ENCODE measurements at places on chromosomes 5 and 9.
A peak's percentile ranks its signal among the peaks of the same experiment; 100 is the strongest.

GRCh38 chr9:8653855-8654254 lies 854.3 kb upstream of the DMAC1 start:
- no peak for DNase-seq

- DNase-seq = no peak
Observed at GRCh38 chr5:86546582-86546981, 71.2 kb upstream of the COX7C start.

DNA sequence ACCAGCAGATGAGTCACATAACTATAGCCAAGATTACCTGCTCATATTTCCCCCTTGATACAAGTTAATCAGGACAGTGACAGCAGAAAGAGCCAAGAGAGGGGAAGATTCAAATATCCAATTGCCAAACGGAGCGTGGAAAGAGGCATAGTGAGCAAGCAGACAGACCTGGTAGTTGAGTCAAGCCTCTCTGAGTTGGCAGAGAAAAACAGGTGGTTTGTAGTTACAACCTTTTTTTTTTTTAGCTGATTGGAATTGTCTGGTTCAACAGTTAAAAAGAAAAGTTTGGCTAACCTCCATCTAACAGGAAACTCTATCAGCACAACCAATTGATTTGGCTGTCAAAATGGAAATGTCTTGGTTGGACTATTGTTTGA lies 272.1 kb downstream of the TLE1 start:
- no peak for DNase-seq

GRCh38 chr9:23447166-23447565 lies 378.9 kb downstream of the ELAVL2 start:
- DNase-seq = no peak

DNA sequence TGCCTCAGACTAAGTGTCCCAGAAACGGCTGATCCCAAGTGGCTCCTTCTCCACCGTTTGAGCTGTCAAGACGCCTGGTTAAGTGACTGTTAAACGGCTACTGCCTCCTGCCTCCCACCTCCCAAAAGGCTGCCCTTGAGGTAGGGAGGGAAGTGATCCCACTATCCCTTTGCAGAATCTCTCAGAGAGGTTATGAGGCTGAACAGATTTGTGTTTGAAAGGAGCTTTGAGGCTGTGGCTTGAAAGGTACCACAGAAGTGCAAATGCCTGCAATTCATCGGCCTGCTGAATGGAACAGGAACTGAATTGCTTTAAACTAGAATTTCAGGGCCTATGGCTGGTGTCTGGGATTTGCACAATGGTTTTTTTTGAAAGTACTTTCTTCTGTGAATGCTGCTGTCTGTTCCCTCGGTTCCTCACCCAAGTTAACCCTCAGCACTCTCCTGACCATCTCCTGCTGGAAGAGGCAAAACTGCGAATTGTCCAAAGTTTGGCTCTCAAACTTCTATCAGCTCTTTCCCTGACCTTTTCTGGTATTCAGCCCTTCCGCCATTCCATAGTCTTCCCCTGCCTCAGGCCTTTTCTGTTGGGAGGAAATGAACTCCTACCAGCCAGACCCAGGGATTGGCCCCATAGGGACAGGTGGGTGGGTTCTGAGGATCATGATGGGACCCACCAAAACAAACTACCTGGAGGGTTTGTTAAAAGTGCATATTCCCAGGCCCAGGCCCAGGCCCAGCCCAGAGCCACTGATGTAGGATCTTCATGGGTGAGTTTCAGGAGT lies 453.3 kb downstream of the KDM4C start:
- no peak for DNase-seq

GRCh38 chr9:110293248-110293647 lies 36.9 kb upstream of the TXN start:
- no peak for DNase-seq

DNA sequence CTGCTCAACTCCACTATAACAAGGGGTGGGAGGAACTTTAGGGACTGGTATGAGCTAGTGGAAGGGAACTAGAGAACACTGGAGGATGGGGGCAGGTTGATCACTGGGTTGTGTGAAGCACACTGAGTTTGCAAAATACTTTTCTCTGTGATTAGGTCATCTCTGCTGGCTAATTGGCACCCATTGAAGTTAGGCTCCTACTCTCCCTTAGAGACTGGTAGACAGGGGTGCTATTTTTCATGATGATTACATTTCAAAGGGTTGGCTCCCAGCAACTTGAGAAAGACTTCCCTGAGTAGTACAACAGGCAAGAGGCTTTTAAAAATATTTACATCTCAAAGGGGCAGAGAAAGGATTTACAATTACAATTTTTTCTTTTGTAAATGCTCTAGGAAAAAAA lies 50.4 kb upstream of the MTAP start:
- DNase-seq = no peak

DNA sequence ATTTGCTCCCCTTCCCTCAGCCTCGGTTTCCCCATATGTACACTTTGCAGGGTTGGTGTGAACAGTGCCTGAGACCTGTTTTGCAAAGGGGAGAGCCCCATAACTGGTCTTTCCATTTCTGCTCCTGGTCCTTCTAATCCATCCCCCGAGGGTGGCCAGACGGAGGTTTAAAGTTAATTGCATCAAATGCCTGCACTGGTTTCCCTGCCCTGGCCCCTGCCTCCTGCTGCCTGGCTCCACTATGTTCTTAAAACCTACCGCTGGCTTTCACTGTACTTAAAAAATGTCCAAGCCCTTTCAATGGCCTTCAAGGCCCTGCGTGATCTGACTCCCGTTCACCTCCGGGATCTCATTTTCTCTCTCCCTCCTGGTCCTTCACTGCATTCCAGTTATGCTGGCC lies 183.0 kb downstream of the RGS3 start:
- DNase-seq = no peak

GRCh38 chr9:120944434-120944843 lies 17.8 kb upstream of the TRAF1 start:
- no peak for DNase-seq

DNA sequence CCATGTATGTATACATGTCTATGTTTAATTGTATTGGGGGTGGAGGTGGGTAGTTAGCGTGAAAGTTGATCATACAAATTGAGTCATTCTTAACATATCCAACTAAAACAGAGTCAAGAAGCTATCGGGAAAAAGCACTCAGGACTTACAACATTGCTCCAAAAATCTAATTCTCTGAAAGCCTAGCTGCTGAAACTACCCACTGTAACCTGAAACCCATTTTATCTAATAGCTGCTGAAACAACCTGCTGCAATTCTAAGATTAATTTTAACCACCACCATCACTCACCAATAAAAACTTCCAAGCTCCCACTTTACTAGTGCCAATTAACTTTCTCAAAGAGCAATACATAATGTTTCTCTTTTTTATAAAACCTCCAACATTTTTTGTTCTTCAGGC lies 32.2 kb downstream of the KCNV2 start:
- no peak for DNase-seq

DNA sequence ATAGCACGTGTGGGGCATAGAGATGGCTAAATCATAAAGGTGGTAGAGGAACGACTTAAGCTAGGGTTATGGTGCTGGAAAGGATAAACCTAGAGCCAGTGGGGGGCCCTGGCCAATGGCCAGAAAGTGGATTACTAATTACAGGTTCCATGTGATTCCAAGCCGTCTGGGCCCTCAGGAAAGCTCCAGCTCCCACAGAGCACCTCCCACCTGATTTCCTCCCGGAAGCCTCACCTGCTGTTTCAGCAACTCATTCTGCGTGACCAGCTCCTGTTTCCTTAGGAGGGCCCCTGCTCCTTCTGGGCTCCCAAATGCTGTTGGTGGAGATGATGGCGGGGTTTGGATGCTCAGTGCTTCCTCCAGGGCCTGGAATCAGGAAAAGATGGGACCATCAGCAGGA lies 16.2 kb downstream of the GPX3 start:
- no peak for DNase-seq

GRCh38 chr9:79264511-79265355 lies 307.0 kb upstream of the TLE4 start:
- DNase-seq = peak; percentile 59

DNA sequence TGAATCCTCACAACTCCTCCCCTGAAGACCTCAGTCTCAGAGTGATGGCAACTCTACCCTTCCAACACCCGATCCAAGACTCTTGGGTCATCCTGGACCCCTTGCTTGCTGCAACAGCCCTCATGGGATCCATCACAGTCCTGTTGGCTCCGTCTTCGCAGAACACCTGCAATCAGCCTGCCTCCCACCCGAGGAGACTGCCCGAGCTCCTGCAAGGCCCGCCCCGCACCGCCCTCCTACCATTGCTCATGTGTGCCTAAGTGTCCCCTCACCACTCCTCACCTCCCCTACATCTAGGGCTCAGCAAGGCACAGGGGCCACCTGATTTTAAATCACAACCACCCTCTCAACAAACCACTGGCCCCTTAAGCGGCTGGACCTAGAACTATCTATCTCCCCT lies 5.3 kb downstream of the SEMA4D start:
- DNase-seq = no peak

- peak; percentile 99 for DNase-seq
Observed at GRCh38 chr9:115596021-115596745, 478.2 kb upstream of the TNC start.

DNA sequence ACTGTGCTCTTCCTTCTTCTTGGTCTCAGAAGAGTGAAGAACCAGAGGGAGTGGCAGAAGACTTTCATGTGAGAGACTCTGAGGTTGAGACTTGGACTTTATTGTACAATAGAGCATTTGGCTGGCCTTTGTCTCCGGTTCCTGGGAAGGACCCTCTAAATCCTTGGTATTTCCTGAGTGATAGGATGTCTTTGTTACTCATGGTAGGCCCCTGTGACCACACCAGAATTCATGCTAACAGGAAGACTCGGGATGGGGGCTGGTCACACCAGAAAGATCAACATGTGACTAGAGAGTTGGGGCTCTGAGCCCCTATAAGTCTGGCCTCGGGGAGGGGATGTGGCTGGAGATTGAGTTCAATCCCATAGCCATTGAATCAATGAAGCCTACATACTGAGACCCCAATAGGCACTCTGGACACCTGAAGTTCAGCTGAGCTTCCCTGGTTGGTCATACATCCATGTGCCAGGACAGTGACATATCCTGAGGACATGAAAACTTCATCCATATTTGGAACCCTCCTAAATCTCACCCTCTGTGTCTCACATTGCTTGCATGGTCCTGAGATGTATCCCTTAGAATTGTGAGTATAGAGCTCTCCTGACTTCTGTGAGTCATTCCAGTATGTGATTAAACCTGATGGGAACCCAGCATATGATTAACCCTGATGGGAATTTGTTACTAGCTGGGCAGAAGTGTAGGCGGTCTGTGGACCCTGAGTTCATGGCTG lies 201.7 kb downstream of the GADD45G start:
- DNase-seq = peak; percentile 1

DNA sequence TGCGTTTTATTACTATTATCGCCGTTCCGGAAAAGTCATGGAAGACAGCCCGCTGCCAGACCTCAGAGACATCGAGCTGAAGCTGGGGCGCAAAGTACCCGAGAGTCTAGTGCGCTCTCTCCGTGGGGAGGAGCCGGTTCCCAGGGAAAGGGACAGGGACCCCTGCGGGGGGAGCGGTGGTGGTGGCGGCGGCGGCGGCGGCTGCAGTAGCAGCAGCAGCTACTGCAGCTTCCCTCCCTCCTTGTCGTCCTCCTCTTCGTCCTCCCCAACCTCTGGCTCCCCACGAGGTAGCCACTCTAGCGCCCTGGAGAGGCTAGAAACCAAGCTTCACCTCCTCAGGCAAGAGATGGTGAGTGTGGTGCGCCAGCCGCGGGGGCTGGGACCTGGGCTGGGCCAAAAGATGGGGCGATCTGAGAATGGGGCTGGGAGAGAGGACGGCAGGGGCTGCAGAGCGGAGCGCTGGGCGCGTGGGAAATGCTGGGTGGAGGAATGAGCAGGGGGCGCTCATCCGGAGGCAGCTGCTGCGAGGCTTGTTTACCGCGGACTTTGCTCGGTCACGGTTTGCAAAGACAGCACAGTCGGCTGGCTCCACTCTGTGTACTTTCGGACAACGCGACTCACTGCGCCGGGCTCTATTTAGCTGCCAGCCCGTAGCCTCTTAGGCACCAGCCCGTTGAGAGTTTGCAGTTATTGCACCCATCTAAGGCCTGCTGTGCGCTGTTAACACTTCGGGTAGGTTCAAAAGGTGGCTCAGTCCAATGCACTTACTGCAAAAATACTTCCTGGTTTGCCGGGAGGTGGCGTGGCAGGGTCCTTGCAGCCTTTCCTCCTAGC lies 1.1 kb downstream of the LURAP1L start:
- DNase-seq = peak; percentile 81

GRCh38 chr9:87725900-87726709 lies at the start of gene CTSL:
Gene CTSL (plus strand): TSS chr9:87726119. CDS start chr9:87727604, 1,485 bp downstream.
- DNase-seq = peak; percentile 86

DNA sequence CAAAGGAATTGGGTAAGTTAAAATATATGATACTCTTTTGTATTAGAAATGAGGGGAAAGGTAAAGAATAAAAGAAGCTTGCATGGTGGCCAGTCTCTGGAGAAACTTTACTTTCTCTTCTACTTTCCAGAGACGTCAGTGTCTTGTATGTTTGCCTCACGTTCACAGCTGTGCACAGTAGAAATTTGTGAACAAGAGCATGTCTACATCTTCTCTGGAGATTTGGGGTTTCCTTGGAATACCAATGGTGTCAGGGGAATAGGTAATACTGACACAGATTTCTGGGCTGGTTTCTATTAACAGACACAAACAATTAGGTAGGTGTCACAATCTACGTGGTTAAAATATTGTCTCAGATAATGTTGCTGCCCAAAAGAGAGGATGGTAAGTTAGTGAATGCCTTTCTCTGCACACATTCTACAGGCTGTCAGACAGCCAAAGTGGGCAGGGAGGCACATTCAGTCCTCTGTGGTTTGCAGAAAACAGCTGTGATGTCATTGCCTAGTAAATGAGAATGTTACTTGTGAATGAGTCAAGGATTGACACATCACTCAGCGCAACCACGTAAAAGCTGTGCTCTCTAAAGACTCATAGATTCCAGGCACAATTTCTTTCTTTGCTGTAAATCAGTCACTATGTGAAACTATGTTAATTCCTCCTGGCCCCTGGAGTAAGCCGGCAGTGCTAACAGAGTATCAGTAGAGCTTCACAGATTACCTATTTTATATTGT lies 397.1 kb downstream of the MAN2A1 start:
- DNase-seq = peak; percentile 24
